T-helper 1 cell (primary cell): ENCODE measurements at places on chromosomes 6 and 20.

GRCh38 chr20:25272223-25273000, 24.5 kb downstream of the PYGB start:
- DNase-seq: no peak

GRCh38 chr6:56096541-56096940, 150.8 kb downstream of the COL21A1 start:
- no peak for DNase-seq

- DNase-seq: no peak
These were observed 254.4 kb upstream of the PMEPA1 start for GRCh38 chr20:57964011-57964862.

DNA sequence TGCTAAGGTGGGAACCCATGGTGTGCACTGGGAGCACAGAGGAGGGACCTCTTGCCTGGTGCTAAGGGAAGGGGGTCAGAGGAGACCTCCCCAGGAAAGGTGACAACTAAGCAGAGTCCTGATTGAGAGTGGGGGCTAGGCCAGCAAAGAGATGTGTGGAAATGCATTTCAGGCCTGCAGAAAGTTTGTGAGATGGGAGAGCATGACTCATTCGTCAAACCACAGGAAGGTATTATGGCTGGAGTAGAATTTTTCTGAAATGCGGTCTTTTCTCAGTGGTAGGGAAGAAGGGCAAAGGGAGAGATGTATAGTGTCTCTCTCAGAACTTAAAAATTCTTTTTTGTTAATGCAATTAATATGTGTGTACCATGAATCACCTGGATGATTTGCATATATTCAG, 23.6 kb upstream of the EDN1 start:
- DNase-seq: no peak

DNA sequence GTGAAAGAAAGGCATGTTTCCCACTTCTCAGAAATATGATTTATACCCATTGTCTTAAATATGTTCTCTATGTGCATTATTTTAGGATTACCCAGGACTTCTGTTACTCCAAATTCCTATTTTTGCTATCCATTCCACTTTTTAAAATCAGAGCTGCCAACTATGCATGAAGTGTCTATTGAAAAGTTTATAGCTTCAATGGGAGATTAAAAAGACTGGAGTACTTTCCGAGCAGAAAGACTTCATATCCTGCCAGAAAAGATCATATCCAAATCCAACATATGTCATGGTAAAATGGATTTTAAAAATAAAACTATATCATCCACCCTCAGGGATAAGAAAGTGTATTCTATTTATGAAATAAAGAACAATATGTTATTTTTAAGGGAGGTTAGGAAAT, 212.7 kb downstream of the COL12A1 start:
- no peak for DNase-seq

DNA sequence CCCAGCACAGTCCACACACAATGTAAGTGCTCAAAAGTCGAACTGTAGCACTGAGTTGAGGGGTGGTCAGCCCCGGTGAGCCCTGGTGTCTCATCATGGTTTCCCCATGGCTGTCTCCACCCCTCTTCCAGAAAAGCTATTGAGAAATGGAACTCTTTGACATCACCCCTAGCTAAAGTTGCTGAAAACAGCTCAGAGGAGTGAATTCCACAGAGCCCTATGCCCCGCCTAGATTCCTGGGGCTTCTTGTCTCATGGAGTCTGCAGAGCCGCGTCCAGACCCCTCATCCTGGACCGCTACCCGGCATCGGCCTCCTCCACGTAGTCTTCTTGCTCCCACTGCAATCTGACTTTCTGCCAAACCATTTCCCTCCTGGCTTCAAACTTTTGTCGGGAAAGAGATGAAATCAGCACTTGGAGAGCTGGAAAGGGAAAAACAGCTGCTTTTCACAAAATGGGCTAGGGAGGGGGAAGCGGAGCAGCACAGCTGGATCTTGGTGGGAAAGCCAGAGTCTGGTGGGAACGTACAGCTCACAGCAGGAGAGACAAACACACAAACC, 132.2 kb downstream of the SNX5 start:
- DNase-seq: no peak

- no peak for DNase-seq
These were observed 24.3 kb upstream of the ADGRF1 start for GRCh38 chr6:47066418-47066817.

- DNase-seq: no peak
These were observed 19.9 kb downstream of the TREML4 start for GRCh38 chr6:41247882-41248705.

DNA sequence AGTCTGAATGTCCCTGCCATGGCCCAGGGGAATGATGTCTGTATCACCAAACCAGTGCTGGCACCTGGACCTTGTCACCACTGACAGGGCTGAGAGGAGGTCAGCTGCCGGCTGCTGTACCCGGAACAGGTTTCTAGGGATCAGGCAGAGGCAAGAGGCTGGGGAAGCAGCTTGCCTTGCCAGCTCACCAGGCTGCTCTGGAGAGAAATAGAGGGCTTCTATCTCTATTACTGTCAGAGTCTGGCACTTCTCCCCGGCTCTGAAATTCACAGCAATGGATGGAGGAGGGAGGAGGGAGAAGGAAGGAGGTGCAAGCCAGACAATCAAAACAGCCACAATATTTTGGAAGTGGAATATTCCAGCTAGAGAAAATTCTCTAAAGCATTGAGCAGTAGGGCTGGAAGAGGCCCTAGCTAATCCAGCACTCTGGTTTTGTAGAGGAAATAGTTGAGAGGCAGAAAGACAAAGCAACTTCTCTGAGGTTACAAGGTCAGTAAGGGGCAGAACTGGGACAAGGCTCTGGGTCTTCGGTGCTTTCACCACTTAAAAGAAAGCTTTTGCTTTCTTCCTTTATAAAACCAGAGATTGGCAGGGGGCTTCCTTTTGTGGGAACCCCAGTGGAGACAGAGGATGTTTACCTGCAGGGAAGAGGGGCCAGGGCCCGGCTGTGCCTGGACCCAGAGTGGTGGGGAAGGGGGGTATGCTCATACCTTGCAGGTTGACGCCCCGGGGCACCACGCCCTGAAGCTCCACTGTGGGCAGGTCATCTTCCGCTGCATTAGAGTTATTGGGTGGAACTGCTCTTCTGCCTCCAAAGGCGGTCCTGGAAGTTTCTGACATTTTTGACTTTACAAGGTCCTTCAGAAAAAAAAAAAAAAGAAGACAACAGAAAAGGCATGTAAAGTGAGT, 2.4 kb downstream of the F13A1 start:
- no peak for DNase-seq

DNA sequence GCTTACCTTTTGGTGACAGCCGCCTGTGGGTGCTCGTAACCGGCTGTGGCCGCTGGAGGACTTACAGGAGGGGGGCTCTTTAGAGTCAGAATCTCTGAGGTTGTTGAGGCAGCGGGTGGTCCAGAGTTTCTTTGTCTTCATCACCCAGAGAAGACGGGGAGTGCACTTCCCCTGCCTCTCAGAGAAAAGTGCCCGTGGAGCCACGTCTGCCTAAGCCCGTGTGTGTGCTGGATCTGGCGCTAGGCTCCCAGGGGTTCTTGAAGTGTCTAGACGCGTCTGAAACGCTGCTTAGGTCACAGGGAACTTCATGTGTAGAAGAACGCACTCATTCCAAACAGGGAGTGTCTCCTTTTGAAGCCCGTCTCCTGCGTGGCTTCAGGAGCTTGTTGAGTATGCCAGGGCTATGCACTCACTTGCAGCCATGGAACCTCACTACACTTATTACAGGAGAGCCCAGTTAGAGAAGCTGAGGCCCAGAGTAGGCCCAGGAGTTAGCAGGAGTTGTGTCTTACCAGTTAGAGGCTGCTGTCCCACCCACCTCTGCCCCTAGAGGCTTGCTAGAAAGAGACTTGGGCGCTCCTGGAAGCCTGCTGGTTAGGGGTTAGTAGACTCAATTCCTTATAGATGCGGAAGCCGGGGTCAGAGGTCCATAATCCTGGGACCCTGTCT, 1.3 kb downstream of the LSM14B start:
- no peak for DNase-seq

GRCh38 chr20:34675993-34676641, 775 bp downstream of the PIGU start:
- no peak for DNase-seq

DNA sequence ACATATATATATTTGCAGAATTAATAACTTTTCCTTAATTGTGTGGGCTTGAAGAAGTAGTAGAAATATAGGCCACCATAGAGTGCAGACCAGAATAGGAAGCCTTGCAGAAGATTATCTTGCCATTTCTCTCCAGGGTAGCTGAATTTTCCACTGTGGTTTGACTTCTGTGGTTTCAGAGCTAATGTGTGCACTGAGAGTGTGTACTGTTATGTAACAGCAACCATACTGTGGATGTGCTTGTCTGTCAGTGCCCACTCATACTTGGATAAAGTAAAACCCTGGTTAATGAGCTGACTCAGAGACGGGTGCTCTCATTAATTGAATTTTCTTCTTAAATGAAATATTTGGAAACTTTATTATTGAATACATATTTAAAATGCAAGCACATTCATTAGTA, 57.2 kb downstream of the CEP43 start:
- DNase-seq: peak; percentile 34

DNA sequence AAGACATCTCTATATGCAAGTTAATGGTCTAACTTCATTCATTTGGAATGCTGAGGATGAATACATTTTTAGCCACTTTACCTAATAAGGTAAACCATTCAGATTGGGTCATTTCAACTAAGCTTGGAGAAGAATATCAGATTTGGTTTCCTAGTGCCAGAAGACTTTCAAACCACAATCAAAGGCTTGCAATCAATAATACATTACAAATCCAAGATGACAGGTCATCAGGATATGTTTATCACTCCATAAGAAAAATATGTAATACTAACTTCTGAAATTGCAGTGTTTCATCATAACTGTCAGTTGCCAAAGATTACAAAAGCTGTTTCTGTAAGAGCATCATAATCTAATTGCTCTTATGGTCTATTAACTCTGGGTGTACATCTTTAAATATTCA, 654.0 kb downstream of the COL12A1 start:
- no peak for DNase-seq

GRCh38 chr6:157273756-157274470, 49.4 kb downstream of the TMEM242 start:
- peak; percentile 57 for DNase-seq

- no peak for DNase-seq
These were observed 7.3 kb upstream of the USP45 start for GRCh38 chr6:99522531-99522930.

DNA sequence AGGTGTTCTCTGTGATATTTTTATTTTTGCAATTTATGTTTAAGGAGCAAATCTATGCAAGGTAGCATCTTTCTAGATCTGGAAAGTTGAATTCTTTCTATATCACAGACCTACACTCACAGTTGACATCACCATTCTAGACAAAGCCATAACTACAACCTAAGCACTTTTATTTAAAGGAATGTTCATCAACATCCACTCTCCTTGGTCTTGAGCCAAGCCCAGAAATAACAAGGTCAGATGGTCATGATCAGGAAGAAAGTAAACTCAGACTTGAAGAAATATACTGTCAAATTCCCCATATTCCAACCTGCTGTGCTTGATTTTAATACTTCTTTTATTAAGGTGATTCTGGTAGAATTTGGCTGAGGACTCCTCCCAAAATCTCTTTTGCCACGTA, 32.2 kb downstream of the MMUT start:
- no peak for DNase-seq

DNA sequence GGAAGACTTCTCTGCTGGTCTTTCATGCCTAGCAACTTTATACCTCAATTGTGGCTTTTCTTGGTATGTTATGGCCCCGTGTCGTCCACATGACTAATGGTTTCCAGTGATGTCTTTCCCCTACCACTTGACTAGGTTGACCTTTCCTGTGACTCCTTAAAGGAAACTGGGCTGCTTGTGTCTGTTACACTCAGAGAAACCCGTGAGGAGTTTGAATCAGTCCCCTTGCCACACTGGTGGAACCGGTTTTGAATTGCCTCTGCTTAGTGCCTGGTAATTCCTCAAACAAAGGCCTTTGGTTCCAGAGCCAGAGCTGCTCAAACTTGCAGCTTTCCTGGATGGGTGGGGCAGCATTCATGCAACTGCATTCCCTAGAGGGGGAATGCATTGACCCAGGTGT, 21.9 kb downstream of the ECT2L start:
- no peak for DNase-seq

DNA sequence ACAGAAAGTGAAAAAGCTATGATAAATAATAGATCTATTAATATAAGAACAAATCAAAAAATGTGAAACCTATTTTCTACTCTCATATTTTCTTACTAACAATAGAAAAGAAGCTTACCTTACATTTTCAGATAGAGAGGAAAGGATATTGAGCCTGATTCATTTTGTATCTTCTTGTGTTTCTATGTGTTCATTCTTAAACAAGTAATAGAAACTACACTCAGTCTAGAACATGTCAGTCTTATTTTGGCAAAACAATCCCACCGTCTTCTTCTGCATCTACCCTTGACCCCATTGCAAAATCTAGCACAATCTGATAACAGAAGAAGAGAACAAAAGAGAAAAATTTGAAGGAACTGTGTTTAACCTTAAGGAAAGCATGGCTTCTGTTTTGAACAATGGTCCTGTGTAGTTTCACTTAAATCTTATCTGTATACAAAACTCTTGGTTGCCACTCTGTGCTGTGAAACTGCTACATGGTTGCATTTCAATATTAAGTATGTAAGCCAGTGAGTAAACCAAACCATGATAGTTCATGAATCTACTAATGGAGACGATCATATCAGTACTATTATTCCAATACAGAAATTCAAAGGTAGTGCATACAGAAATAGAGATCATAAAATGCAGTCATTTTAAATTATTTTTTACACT, 69.5 kb upstream of the LGSN start:
- DNase-seq: no peak

DNA sequence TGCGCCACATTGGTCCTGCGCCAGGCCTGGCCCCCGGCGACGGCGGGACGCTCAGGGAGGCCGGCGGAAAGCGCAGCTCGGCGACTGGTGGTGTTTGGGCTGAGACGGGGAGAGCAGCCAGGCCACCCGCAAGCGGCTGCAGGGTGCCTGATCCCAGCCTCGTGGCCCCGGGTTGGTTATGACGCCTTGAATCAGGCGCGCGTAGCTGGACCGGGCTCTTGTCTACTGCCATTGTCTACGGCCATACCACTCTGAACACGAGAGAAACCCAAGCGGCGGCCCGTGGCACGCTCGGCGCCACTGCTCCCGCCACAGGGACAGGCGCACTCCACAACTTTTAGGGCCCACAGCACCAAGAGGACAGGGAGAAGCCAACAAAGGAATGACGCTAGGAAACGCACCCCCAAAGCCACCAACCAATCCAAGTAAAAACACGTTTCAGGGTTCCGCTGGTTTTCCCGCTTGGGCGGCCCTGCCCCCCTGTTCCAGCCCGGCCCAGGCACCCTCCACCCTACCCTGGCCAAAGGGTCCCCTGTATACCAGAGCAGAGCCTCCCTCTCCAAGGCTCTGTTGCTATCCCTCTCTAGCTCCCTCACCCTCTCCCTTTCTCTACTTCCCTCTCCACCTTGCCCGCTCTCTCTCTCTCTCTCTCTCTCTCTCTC, 1849.3 kb upstream of the DEFB115 start:
- DNase-seq: no peak
